ENCODE measurements at places on chromosomes 4 and X. TPM values are rescaled to one million over a fixed set of nuclear protein-coding genes. Genes with fewer than 3 reads are reported as not detected.

The SMIM10L2A gene
- 0.54 TPM for total RNA-seq

The DMD gene
- 0.43 TPM for total RNA-seq

DNA sequence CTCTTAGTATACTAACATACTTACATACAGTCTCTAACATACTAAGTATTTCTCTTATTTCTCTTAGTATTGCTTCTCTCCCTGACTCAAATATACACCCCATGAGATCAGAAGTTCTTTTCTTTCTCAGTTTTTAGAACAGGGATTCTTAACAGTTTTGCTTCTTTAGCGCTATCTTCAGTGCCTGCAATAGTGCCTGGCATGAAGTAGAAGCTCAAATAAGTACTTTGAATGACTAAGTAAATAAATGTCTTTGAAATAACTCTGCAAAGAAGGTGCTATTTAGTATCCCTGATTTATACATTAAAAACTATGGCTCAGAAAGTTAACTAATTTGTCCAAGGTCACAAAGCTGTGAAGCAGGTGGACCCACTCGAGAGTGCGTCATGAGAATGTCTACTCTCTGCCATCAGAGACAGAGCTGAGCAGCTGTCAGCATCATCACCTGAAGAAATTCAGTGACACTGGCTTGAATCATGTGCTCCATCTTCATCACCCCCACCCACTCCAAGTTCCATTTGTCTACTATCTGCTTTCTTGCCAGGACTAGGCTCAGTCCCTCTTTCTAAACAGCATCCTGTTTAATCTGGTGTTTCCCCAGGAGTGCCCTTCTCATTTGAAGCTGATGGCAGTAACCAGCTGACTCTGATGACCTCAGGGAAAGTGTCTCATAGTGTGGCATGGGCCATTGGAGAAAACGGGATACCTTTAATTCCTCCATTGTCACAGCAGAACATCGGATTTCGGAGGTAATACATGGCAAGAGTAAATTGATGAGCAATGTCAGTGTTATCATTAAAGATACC is 83.1 kb downstream of the CC2D2A start:
- no peak for DNase-seq

DNA sequence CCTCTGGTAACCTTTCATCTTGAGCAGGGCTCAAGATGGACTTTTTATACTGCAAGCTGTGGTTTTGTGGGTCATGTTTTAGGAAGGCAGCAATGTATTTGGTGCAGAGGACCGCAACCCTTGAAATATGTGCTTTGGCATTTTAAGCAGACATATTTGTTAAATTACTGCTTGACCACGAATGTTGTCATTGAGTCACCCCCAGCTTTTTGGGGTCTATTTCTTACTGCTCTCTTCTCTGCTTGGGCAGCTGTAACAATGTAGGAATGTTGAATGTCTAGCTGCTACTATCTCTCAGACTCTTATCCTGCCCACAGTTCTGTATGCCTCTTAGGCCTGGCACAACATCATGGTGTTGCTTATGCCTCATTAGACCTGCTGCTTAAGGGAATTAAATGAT is 6.0 kb downstream of the RBPJ start:
- no peak for DNase-seq

DNA sequence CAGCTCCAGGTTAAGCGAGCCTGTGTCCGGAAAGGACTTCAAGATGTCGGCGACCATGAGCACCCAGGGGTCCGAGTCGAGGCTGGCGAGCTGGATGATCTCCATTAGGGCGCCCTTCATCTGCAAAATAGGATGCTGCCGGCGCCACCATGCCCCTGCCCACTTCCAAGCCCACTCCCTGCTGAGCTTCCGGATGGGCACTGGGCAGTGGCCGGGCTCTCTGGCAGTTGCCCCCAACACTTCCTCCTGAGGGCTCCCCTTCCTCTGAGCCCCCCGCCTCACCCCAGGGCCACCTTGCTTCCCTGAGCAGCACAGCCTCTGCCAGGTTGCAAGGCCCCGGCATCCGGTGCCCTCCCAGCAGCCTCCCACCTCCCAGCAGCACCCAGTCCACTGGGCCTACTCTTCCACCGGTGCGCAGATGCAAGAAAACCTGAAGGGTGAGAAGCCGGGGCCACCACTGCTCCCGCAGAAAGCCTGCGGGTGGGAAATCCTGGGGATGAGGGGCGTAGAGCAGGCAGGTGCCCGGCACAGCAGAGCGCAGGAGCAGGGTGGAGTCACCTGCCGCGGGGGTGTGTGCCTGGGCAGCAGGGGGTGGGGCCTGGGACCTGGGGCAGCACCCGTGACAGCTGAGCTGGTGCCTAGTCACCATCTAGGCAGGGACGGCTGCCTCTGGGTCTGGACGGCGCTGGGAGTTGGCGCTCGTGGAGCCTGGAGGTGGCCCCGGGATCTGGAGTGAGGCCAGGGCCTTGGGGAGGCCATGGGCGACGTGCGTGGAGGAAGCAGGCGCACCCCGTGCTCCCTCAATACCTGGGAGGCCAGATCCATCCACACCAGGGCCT is 17.0 kb downstream of the NELFA start:
- no peak for DNase-seq

- no peak for DNase-seq
Measured at GRCh38 chr4:66585767-66586166, 915.5 kb upstream of the EPHA5 start.

DNA sequence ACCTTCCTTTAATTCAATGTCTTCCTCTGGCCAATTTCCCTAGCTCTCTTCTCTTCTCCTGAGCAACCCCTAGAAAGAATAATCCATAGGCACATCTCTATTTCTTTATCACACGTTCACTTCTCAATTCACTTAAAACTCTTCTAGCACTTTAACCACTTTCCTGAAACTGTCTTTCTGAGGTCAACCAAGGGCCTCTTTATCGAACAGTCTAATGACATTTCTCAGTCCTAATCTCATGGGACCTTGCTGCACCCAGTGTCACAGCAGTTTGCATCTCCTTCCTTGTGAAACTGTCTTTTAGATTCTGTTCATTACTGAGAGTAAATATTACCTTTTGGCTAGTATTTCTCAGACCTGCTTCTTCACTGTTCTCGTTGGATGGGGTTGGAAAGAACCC is 285.3 kb upstream of the RASGEF1B start:
- no peak for DNase-seq

DNA sequence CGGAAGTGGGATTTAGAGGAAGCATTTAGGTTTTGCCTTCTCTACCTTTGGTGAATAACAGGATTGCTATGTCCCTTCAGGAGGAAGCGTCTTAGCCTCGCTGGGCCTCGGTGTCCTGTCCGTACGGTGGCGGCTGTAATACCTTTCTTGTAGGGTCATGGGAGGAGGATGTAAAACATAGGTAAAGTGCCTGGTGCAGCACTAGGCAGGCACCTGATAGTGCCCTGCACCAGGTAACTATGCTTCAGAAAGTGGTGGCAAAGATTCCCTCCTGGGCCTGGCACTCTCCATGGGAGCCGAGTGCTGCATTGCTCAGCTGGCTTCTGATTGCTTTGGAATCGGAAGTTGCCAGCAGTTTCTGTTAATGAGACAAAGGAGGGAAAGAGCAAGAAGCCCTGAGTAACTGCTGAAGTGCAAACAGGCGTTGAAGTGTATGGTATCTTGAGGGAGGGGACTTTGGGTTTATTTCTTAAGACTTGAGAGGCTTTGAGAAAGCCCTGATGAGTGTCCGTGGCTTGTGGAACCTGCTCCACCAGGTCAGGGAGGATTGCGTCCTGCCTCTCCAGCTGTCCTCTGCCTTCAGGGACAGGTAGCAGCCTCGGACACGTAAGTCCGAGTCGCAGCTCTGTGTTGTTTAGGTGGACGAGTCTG is 45.8 kb downstream of the TBC1D14 start:
- DNase-seq, result no peak

DNA sequence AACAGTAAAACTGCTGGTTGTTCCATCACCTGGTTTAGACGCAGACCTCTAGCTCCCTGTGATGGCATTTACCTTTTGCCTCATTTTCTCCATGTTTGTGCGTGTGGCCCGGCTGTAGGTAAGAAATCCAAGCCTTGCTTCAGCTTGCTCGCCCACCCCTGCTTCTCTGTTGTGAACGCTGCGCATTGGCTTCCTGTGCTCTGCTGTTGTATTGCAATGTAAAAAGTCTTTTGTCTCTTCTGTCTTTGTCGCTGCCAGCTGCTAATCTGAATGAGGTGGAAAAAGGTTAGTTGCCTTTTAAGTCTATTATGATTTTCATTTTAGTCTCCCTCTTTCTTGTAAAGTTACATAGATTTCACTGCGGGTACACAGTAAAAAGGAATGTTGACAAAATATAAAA is 127.3 kb upstream of the PACRGL start:
- DNase-seq, result no peak

- DNase-seq, result no peak
Measured at GRCh38 chr4:62243895-62244294, 1043.8 kb downstream of the ADGRL3 start.

DNA sequence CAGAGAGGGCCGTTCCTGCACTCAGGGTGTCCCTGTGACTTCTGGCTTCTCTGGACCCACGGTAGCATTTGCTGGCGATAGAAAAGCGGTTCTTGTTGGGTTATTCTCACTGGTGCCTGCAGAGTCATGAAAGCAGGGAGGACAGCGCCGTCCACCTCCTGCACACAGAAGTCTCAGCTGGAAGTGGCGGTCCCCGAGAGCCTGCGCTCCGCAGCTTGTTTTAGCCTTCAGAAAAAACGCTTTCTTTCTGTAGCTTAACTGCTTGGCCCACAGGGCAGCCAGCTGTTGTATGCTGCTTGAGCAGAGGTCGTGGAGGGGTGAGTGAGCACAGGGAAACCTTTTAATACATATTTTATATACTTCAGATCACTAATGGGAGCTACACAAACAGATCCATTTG is 400.7 kb upstream of the FAT1 start:
- DNase-seq, result no peak

- peak; percentile 75 for DNase-seq
Measured at GRCh38 chrX:131830400-131831184, 192.5 kb upstream of the STK26 start.

DNA sequence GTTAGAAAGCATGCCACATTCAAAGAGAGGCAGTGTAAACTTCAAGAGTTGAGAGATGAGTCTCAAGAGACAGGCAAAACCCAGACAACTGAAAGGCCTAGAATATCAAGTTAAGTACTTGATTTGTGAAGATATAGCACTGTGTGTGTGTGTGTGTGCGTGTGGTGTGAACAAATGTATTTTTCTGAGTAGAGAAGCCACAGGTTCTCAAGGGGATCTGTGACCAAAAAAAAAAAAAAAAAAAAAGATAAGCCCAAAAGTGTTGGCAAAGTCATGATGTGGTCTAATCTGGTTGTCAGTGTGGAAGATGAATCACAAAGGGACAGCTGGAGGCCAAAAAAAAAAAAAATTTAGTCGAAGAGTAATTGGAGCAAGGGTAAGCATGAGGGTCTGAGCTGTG is 3.9 kb downstream of the RIPPLY1 start:
- no peak for DNase-seq

All from activated naive CD4-positive, alpha-beta T cell treated with anti-CD3 and anti-CD28 coated beads, Interleukin-2, amount 50 U/mL, for 72 hours (primary cell).